ENCODE measurements at places on chromosomes 5 and 9.

DNA sequence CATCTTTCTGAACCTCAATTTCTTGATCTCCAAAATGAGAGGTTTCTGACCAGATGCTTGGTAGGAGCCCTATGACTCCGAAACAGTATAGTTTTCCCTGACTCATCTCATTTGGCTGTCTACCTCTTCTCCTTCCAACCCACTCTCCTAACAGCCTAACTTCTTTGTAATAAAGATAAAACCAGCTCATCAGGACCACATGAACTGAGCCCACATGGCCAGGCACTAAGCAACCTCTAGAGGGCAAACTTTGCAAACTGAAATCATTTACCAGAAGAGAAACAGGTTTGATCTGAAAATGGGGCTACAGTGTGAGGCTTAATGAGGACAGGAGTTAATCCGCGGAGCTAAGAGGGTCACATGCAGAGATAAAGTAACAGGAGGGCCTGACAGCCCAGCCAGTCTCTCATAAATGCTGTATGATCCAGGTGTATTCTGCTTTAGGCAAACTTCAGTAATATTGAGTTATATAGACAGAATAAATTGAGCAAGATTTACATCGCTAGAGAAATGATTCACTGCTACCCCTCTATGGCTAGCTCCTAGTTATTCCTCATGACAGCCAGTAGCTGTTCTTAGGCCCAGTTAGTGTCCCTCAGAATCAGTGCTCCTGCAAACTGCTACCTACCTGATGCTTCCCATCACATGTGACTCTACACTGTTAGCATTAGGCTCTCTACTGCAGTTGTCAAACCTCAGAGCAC is 64.6 kb downstream of the ABCA1 start:
- peak; percentile 36 for DNase-seq

GRCh38 chr9:116151966-116152381 is 1.6 kb upstream of the PAPPA start:
- no peak for DNase-seq

- DNase-seq, result no peak
Measured at GRCh38 chr5:167602067-167602466, 689.4 kb upstream of the WWC1 start.

GRCh38 chr9:33349743-33350142 is 52.6 kb downstream of the AQP7 start:
- no peak for DNase-seq

GRCh38 chr9:131008563-131008908 is 438 bp upstream of the LAMC3 start:
- no peak for DNase-seq

DNA sequence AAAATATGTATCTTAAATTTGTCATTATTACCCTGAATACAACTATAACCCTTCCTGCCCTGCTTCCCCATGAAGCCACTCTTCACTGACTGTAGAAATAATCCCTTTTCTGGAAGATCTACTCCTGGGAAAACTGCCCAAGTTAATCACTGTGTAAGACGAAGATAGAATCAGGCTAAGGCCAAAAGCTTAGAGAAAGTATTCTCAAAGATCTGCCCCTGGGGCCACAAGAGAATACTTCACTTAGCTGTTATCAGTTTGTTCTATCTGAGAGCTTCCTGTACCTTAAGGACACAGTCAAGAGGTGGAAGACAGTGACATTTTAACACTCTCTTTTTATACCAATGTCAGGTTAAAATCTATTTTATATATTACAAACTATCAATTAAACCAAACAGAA is 33.8 kb downstream of the RNF145 start:
- no peak for DNase-seq
